ENCODE measurements at places on chromosomes 4 and X.

- no peak for DNase-seq
Observed at GRCh38 chr4:27081675-27082586, 221.3 kb downstream of the STIM2 start.

- DNase-seq, result no peak
Observed at GRCh38 chr4:173478201-173478912, 51.7 kb downstream of the HAND2 start.

DNA sequence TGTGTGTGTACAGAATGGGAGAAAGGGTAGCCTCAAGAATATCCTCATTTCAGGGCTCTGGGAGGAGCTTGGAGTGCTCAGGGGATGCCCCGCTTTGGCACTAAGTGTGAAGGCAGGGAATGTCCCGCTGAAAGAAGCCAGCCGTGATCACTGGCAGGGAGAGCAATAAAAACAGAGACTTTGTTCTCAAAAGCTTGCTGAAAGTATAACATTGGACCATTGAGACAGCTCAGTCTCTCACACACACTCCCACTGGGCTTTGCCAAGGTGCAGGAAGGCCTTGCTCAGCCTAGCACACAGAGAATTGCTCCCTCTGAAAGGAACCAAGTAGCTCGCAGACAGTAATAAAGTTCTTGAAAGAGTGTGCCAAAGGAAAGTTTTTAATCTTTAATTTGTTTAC, 143.8 kb upstream of the SLITRK2 start:
- DNase-seq, result no peak

- DNase-seq, result no peak
Observed at GRCh38 chr4:95124906-95125504, 367.2 kb downstream of the BMPR1B start.

GRCh38 chrX:135489542-135489941, 30.9 kb upstream of the INTS6L start:
- no peak for DNase-seq

DNA sequence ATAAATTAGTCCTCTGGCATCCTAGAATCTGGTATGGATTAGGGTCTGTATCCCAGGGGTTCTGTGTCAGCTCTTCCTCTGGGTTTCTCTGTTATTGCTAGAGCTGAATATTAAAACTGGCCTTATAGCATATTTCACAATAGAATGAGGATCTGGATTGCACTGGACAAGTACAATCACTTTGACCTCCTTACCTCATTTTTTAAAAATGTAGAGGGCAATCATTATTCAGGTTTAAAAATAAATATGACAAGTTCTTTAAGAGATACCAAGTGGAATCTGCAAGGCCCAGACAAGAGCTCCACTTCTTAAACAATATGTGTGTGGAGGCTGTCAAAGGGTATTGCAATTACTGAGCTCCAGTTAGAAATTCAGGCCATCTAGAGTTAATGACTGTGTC, 1.4 kb downstream of the PALLD start:
- no peak for DNase-seq

GRCh38 chr4:1793496-1793840, 375 bp downstream of the FGFR3 start:
- no peak for DNase-seq

GRCh38 chr4:126869967-126870366, 762.8 kb upstream of the INTU start:
- no peak for DNase-seq

DNA sequence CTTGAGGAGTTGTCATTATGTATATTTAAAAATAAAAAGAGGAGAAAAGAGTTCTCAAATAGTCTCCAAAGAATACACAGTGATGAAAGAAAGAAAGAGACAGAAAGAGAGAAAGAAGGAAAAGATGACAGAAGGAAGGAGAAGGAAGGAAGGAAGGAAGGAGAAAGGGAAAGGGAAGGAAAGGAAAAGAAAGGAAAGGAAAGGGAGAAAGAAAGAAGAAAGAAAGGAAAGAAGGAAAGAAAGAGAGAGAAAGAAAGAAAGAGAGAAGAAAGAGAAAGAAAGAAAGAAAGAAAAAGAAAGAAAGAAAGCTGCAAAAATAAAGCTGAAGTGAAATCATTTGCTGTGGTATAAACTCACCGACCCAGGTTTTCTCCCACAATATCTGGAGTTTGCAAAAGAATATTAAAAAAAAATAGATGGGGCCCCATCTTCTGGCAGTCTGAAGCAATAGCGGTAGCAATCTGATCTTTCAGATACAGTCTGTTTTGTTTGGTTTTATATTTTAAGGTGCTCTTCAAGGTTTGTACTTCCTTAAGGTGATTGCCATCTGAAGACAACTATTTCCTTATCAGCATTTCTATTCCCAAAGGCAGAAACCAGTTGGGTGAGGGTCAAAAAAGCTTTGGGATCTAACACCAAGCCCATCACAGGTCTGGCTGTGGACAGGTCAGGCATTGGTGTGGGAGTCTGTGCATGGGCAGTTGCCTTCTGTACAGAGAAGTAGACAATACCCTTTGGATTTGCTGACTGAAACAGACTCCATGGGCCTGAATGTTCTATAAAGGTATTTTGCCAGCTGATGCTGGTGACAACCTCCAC, 160.4 kb downstream of the CPEB2 start:
- DNase-seq, result no peak

GRCh38 chr4:81724925-81725329, 253.2 kb upstream of the RASGEF1B start:
- DNase-seq, result peak; percentile 12

GRCh38 chr4:113020966-113021365, 28.5 kb upstream of the ANK2 start:
- no peak for DNase-seq

DNA sequence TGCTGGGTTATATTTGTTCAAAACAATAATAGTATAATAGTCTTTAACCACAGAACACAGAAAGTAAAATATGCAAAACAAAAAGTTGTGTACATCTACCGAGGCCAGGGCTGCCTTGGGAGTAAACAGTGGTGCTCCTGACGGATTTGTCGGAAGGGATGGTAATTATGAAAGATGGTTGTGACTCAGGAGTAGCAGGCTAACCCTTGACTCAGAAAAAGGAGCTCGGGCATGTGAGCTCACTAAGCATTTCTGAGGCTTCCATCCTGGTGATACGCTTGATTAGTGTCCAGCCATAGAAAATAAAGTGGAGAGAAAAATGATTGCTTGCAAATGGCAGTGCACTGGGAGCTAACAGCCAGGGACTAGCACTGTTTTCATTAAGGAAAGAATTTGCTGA, 53.2 kb upstream of the SPANXB1 start:
- DNase-seq, result no peak

- no peak for DNase-seq
Observed at GRCh38 chr4:15605537-15605936, 49.6 kb downstream of the FBXL5 start.

DNA sequence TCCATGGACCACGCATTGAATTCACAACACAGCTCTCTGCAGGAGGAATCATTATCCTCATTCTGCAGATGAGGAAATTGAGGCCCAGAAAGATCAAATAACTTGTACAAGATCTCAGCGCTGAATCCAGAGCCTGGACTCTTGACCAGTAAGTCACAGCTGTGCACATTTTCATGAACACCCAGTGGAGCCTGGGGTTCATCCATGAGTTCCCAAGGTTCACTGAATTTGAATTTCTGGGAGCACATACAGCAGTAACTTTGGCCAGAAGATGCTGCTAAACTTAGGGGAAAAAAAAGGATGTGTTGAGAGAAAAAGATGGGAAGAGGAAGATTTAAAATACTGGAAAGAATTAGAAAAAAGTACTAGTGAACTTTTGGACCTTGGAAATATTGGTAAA, 218.7 kb upstream of the PPARGC1A start:
- DNase-seq, result no peak

- DNase-seq, result no peak
Observed at GRCh38 chrX:30665471-30665870, 12.2 kb downstream of the GK start.

- no peak for DNase-seq
Observed at GRCh38 chr4:102757681-102758080, 3.1 kb downstream of the MANBA start.

DNA sequence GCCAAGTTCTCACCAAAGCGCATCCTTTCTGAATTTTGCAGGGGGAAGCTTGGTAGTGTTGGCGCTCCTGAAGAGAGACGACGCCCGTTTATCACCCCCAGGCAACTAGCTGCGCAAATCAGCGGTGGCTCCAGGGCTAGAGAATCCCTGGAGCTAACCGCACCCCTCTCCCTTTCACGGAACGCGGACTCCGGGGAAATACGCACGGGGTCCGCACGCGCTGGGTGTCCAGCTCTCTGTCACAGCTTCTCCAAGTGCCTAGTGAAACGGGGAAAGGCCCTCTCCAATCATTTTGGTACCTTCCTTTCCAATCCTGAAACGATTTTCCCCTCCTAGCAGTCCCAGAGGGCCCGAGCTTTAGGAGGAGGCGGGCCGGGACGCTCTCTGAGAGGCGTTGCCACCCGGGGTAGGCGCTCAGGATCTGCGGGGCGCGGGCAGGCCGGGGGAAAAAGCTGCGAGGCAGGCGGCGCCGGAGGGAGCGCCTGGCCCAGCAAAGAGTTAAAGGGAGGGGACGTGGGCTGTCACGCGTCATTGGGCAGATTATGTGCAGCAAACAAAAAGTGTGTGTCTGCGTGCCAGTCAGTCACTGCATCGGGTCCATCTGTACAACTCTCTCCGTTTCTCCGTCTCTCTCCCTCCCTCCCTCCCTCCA, at the start of gene PRDM8:
Gene PRDM8 (plus strand): TSS at position 582 of the 652 bp plus-strand sequence. CDS start 2,578 bp downstream, outside the sequence.
- no peak for DNase-seq

DNA sequence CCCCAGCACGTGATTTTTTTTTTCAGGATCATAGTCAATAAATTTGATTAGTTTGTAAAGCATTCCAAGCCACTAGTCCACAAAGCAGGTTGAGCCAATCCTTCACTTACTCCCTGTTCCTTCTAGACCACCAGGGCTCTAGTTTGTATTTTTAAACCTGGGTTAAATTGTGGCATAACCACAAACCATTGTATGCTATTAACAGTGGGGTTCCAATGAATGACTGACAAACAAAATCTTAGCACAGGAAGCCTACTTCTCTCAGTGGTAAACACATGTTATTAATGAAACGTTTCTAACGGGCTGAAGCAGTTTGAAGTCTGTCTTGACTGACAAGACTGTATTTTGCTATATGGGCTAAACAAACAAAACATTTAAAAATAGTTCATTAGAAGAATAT, 48.6 kb upstream of the GYPA start:
- no peak for DNase-seq

DNA sequence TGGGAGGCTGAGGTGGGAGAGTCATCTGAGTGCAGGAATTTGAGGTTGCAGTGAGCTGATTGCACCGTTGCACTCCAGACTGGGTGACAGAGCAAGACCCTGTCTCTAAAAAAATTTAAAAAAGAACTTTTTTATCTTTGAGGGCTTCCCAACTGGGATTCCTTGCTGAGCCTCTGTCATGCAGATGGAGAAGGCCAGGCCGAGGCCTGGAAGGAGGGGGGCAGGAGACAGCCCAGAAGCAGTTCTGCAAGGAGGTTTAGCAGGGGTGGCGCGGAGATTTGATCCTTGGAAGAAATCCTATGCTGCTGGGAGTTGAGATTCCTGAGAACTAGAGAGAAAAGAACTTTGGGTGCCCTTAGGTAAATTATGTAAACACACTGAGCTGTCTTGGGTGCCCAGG, 2.5 kb upstream of the ARSD start:
- no peak for DNase-seq

- no peak for DNase-seq
Observed at GRCh38 chr4:32631831-32632230, 1911.7 kb downstream of the PCDH7 start.

DNA sequence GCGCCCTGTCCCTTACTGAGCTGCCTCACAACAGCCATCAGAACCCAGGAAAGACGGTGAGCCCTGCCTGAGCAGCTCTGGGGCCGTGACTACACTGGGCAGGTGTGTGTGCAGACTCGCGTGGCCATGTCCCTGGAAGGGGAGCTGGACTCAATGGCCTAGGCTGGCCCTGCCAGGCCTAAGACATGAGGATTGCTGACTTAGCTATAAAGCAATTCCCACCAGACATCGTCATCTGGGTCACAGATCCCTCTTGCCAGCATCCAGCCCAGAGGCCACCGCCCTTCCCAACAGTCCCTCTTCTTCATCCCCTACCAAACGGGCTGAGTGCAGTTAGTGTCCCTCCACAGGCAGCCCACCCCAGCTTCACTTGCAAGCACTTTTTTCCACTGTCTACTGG, 3.7 kb downstream of the NAA10 start:
- DNase-seq, result no peak

GRCh38 chr4:185580699-185581098, 45.4 kb upstream of the PDLIM3 start:
- DNase-seq, result no peak

DNA sequence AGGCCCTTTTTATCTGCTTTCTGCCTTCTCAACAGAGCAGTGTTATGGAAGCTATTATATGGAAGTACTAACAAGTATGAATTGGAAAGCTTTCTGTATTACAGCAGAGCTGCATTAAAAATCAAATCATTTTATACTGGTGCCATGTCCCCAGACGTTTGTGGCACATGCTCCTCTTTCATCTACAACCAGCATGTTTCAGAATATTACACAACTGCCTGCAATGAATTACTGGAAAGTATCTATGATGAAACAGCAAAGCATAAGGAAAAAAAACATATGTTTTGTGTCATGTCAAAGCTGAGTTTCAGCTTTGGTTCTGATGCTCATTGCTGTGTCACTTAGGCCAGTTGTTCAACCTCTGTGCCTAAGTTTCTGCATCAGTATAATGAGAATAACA, 576.8 kb downstream of the GBA3 start:
- DNase-seq, result no peak

DNA sequence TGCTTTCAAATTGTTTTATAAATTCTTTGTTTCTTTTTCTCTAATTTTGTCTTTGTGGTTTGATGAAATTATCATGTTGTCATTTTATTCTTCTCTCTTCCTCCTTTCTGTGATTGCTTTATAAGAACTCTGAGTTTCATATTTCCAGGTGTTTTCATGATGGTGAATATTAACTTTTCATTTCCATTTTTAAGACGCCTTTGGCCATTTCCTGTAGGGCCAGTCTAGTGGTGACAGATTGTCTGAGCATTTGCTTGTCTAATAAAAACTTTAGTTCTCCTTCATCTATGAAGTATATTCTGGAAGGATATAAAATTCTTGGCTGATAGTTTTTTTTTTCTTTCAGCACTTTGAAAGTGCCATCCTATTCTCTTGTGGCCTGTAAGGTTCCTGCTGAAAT, 128.1 kb downstream of the FAM13A start:
- no peak for DNase-seq

DNA sequence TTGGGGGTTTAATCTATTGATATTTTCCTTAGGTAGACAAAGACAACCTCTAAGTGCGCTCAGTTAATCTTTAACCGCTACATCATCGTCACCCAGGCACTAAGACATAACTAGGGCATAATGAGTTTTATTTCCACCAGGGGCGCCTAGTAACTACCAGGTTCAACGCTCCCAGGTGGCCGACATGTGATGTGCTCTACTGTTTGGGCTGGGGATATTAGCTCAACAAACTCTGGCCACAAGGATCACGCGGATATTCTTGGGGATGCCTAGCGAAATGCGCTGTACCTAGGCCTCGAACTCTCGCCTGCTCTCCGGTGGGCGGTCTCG, 915 bp upstream of the RAB33B start:
- DNase-seq, result no peak
